ENCODE measurements at places on chromosomes 12 and 14.

DNA sequence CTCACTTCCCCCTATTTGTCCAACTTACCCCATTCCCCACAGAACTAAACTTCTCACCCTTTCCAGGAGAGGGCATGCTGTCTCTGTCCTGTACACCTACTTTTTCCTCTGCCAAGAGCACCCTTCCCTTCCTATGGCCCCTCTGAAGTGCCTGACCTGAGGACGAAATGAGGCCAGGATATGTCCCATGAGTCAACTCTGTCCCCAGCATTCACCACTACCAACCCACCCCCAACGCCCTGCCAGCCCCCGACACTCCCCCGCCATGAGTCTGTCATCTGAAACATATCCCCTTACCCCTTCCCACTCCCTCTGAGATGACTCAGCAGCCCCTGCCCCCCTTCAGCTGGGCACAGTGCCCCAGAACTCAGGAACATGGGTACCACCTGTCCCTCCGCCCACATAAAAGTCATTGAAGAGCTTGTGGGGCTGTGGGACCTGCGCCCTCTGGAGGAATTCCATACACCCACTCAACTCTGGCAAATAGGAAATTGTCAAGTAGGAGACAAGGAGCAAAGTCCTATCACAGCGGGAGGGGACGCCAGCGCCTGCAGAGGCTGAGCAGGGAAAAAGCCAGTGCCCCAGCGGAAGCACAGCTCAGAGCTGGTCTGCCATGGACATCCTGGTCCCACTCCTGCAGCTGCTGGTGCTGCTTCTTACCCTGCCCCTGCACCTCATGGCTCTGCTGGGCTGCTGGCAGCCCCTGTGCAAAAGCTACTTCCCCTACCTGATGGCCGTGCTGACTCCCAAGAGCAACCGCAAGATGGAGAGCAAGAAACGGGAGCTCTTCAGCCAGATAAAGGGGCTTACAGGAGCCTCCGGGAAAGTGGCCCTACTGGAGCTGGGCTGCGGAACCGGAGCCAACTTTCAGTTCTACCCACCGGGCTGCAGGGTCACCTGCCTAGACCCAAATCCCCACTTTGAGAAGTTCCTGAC is 26.3 kb downstream of the ITGA7 start:
- no peak for DNase-seq

- DNase-seq: peak; percentile 57
Observed at GRCh38 chr12:46585854-46586621, 213.5 kb upstream of the SLC38A2 start.

DNA sequence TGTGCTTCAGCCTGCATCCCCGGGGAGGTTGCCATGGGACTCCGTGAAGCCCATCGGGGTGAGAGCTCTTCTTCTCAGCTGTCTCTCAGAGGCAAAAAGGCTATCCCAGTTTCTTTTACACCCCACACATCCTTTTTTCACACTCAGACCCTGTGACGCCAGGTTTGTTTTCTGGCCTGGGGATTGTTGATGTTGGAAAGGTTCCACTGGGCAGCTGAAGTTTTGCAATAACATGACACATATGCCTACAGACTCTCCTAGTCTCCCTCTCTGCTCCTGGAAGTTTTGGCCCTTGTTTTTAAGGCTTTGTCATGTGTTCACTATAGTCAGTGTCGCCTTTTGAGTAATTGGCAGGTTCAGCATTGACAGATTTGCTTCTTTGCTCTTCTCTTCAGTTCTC is 118.6 kb downstream of the SMOC1 start:
- no peak for DNase-seq

DNA sequence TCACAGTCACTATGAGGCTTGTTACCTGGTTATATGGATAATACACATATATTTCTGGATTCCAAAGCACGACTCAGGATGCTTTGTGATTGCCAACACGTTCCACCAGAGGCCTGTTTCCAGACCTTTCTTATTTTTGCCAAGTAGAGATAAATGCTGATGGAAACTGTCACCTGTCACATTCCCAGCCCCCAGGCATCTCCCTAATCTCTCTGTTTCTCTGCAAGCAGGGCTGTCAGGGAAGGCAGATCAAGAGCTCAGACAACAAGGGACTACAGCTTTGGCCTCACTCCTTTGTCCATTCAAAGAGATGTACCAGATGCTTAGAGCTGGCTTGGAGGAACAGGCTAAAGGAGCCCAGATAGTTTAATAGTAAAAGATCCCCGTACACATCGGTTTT is 21.8 kb upstream of the DDHD1 start:
- no peak for DNase-seq

- no peak for DNase-seq
Observed at GRCh38 chr12:77167801-77168200, 102.4 kb upstream of the E2F7 start.

DNA sequence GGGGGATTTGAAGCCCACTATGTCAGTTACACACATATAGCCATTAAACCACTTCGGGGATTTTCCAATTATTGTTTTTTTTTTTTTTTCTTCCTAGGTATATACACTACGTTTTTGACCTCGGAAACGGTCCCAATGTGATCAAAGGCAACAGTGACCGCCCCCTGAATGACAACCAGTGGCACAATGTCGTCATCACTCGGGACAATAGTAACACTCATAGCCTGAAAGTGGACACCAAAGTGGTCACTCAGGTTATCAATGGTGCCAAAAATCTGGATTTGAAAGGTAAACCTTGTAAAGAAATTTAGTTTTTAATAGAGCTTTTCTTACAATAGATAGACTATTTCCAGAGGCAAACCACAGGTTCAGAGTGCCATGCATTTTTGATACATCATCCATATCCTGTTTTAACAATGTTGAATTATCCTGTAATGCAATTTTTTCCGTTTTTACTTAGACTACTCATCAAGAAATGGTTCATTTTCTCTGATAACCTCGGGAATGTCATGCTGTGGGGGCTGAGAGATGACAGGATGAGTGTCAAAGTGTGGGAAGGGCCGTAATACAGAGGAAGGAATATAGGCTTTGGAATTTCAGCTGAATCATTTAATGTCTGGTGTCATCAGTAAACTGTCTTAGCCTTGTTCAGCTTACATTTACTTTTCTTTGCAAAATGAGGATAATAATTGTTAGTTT is 797.1 kb downstream of the NRXN3 start:
- DNase-seq: no peak

DNA sequence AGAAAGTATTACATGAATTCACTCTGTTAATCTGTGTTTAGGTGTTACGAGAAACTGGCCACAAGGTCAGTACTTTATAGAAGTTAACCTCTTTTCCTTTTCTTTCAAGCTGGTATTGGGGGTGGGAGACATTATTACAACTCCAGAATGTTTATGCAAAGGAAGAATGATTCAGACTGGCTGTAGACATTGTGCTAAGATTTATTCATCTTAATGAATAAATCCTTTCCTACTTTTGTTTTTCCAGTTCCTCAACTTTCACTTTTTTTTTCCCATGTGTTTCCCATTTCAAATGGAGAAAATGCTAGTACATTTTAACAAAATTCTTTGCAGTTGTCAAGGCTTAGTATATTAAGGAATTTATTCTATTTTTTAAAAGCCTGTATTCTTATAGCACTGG is 1.3 kb downstream of the OTOGL start:
- no peak for DNase-seq

- no peak for DNase-seq
Observed at GRCh38 chr12:81208187-81208911, 130.5 kb downstream of the ACSS3 start.

- no peak for DNase-seq
Observed at GRCh38 chr14:103319422-103319821, 14.6 kb upstream of the EIF5 start.

DNA sequence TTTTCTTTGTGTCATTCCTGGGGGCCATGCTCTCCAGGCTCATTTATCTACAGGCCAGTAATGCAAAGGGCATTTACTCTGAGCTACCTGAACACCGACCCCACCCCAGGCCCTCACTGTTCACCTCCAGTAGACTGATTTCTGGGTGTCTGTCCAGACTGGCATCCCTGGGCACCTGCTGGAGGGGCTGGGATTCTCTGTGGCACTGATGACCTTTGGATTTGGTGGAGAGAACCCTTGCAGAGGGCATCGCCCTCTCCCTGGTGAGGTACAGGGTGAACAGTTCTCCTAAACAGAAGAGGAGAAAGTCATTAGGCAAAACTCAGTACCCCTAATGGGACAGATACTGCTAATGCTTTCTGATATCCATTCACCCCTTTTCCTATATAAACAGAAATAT is 27.1 kb upstream of the RIMBP2 start:
- DNase-seq: no peak

GRCh38 chr14:93926245-93926872 is 785 bp upstream of the FAM181A start:
- DNase-seq: peak; percentile 93

GRCh38 chr12:68944296-68945076 is 11.5 kb upstream of the CPM start:
- DNase-seq: no peak

- no peak for DNase-seq
Observed at GRCh38 chr12:107847430-107847829, 72.9 kb downstream of the ASCL4 start.

GRCh38 chr12:107660235-107660634 is 25.4 kb upstream of the PWP1 start:
- no peak for DNase-seq

GRCh38 chr12:123571343-123571813 is 13.0 kb upstream of the TMED2 start:
- DNase-seq: no peak

DNA sequence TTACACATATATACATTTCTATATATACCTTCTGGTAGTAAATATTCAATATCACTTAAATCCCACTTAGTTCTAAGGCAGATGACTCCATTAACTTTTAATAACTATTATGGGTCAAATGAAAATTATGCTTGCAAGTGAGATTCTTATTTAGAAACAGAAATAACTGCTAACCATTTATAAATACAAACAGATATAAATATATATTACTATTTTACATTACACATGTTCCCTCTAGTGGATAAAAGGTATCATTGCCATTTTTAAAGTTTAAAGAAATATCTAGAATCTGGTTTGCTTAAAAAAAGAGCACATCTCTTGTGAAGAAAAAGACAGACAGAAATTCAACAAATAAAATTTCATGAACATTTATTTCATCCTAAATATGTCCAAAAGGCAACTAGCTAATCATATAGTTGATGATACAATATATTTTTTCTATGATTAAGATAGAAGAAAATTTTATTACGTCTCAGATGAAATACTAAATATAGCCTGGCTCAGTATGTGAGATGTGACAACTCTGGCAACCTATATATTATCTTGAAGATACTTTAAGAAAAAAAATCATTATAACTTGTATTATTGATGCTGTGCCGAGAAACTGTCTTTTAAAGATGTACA is 11.7 kb upstream of the RAD51AP1 start:
- peak; percentile 2 for DNase-seq

- DNase-seq: no peak
Observed at GRCh38 chr12:85509857-85510256, 229.8 kb downstream of the ALX1 start.

DNA sequence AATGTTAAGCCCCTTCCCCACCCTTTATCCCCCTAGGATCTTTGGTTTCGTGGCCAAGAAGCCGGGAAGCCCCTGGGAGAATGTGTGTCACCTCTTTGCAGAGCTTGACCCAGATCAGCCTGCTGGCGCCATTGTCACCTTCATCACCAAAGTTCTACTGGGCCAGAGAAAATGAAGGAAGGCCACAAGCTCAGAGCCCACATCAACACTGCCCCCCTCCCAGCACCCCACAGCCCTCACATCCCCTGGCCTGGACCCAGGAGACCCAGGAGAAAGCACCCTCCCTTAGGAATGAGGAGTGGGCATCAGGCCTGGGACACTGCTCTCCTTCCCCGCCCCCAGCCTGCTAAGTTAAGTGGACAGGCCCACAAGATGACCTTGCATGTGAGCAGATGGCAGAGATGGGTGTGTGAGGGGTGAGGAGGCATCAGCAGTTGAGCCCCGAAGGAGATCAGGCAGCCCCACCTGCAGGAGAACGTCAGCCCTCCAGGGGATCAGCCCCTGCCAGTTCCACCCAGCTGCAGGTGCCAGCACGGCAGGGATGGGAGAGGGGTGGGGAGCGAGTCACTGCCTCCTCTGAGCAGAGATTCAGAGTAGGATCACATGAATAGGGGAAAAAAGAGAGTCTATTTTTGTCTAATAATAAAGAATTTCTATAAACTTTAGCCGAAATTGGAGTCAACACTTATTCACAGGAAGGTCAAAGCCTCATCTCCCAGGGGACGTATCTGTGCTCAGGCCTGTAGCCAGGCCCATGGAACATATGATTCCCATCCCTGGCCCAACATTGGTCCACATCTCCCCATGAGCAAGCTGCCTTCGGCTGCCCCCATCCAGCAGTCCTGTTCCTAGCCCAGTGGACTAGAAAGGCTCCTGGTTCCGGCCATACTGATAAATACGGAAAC is 14.1 kb downstream of the TNS2 start:
- DNase-seq: no peak

DNA sequence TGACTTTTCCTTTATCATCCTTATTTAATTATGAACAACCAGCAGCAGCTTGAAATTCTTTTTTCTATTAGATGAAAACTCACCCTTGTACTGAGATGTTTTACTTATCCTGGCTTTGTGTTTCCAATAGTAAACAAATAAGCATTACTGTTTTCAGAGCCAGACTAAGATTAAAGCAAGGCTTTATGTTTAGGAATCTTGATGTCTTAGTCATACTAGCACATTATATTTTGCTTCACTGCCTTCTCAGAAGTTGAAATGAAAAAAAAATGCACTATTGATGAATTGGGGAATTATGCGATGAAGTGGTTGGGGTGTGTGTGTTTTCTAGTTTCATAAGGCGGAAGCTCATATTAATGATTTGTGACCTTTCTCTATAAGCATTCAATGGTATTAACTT is 301.2 kb upstream of the E2F7 start:
- DNase-seq: no peak

GRCh38 chr12:109764776-109765445 is 51.3 kb downstream of the FAM222A start:
- no peak for DNase-seq

DNA sequence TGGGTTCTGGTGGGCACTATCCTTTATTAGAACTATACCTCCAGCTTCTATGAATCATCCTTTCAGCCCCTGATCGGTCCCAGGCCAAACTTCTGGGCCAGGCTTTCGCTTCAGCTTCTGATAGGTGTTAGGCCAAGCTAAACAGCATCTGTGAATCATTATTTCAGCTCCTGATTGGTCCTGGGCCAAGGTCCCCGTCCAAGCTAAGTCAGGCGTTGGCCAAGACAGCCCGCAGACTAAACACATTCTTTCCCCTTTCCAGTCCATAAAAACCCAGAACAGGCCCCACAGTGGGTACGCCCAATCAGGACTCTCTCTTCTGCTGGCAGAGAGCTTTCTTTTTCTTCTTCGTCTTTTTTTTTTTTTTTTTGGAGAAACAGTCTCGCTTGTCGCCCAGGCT is 1808.9 kb upstream of the SEL1L start:
- DNase-seq: no peak

GRCh38 chr14:52531481-52531880 is 20.8 kb downstream of the TXNDC16 start:
- DNase-seq: no peak

GRCh38 chr12:65825507-65826352 is 1.4 kb downstream of the HMGA2 start:
- no peak for DNase-seq

DNA sequence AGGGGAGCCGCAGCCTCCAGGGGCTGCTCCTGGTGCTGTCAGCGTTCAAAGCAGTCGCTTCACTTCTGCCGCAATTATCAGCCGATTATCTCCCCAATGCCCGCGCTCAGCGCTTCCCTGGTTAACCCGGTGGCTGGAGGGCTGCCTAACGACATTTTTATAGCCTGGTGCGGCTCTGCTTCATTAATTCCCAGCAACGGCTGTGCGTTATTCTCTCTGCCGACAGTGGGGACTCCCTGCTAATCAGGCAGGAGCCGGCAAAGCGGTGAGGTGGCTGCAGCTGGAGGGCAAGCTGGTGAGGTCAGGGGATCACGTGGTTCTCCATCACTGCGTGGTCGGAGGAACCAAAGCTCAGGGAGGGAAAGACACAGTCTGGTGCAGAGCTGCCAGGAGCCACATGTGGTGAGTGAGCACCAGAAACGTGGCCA is 62.9 kb downstream of the GLRX5 start:
- DNase-seq: peak; percentile 50

Data from NCI-H774 (cell line).